ENCODE measurements at places on chromosomes 11 and 22.

- no peak for DNase-seq
These were observed 126.9 kb upstream of the NCAM1 start for GRCh38 chr11:112834277-112834755.

GRCh38 chr11:57131080-57131790, 50.5 kb upstream of the LRRC55 start:
- no peak for DNase-seq

DNA sequence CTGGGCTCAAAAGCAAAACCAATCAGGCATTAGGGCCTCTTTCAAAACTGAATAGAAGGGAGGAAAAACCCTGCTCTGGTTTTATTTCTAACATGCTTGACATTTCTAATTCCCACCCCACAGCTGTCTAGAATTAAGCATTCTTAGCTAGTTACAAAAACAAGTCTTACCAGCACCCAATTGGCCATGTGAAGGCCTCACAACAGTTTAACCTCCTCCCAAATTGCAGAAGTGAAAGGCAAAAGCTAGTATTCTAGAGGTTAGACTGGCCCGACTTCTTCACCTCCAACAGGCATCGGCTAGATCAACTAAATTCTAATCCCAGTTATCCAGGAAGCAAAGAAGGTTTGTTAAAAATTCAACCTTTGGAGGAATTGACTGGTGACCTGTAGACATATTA, 6.5 kb downstream of the SF1 start:
- DNase-seq, result no peak

DNA sequence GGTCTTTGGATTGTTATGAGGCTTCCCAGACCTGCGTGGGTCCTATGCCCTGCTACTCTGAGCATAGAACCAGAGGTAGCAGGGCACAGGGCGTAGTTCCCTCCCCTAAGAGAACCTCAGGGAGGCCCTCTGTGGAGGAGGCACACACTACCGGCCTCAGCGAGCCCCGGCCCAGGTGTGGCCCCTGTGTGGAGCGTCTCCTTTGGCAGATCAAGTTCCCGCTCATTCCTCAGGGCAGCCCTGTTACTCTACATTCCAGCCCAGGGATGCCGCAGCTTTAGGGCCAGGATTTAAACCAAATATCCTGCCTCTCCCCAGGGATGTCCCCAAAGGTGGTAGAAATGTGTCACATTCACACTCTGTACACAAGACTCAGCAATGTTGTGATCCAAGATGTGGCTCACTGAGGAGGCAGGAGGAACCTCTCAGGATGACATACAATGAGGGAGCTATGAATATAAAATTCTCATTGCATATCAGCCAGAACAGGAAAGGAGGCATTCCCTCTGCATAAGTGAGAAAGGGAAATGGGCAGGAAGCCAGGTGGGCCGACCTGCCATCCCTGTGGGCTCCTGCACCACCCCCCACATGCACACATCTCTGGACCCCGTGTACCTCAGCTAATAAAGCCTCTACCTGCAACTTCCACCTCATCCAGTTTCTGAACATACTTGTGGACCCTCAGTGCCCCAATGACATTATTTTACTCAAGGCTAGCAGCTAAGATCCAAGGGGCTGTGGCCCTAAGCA, 131.9 kb upstream of the TEAD1 start:
- no peak for DNase-seq

DNA sequence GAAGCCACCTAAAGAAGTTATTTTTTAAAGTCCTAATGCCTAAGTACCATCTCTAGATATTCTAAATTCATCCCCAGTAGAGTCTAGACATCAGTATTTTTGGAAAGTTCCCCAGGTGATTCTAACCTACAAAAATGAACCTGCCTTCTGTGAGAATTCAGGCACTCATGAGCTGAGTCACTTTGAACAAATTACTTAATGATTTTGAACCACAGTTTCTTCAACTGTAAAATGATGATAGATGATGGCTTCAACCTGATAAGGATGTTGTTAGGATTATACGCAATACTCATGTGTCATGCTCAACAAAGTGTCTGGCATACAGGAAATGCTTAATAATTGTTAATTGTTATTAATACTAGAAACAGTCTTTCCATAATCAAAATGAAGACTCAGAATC, 82.8 kb upstream of the OR5AK2 start:
- no peak for DNase-seq

All from esophagus squamous epithelium (tissue), 5 donors.